ENCODE measurements at places on chromosomes 16 and 17. TPM values are rescaled to one million over a fixed set of nuclear protein-coding genes. Genes with fewer than 3 reads are reported as not detected.
A peak's percentile ranks its signal among the peaks of the same experiment; 100 is the strongest.

- peaks cover 4% of the 10 kb centered on the region for H3K27me3 ChIP-seq
- H3K27ac ChIP-seq: no peak overlapping the region
- H3K4me3 ChIP-seq: no peak overlapping the region
Measured at GRCh38 chr17:14688134-14688533, 387.3 kb downstream of the HS3ST3B1 start.

DNA sequence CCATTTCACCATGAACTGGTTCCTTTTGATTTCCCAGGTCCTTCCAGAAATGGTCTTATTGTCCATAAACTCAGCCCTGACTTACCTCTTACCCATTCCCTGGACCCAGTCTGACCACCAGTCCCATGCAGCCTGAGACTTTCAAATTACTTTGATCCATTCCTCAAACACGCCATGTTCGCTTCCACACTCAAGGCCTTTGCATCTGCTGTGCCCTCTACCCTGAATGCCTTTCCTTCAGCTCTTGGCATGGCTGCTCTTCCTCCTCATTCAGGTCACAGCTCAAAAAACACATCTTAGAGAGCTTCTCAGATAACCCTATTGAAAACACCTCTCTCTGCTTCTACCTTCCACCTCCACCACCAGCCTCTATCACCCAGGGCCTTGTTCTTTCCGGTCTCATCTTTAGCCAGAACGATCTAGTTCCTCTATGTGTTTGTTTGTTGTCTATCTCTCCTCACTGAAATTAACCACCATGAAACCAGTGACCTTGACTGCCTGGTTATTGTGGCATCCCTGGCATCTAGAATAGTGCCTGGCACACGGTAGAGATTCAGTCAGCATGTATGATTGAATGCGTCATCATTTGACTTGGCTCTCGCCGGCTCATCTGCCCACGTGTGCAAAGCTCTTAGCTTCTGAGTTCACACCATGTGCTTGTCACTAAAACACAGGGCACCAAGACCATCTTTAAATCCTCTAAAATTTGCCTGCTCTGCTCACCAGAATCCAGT lies 12.8 kb downstream of the CRYM start:
- no peaks in the 10 kb centered on the region for H3K36me3 ChIP-seq
- DNase-seq: no peak
- H3K27me3 ChIP-seq: peaks cover 15% of the 10 kb centered on the region
- H3K4me1 ChIP-seq: peaks cover 34% of the 10 kb centered on the region
- no peak overlapping the region for H3K4me3 ChIP-seq
- H3K27ac ChIP-seq: no peak overlapping the region

DNA sequence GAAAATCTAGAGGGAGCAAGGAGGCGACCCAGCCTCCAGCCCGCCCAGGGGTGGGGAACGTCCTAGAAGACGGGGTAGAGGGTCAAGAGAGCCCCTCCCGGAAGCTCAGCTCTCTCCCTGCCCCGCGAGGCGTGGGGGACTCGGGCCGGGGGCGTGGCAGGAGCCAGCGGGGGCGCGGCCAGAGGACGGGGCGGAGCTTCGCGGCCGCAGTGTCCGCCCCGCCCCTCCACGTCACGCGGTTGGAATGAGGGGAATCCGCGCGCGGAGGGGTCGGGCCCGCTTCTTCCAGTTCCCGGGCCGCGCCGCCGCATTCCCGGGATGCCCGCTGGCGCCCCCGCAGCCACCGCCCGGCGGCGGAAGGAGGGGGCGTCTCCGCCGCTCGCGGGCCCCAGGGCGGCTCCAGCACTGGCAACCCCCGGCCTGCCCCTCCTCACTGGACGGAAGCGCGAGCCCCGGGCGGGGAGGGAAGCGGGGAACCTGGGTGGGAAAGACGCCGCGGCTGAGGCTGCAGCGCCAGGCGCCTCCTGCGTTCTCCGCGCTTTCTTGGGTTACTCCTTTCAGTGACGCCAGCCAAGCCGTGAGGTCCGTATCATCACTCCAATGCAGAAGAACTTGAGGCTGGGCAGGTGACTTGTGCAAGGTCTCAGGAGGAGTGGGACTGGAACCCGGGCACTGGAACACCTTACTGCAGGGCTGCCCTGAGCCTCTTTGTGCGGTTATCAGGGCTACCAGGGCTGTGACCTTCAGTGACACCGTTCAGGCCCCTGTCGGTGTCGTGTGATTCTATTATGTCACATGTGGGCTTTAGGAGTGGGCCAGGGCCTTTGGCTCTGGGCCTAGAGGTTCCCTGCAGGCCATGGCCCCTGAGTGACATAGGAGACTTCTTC lies 4.3 kb downstream of the MYO1C start:
- H3K4me3 ChIP-seq: peak overlapping the region; percentile 84
- peak overlapping the region; percentile 90 for H3K27ac ChIP-seq
- peak; percentile 75 for DNase-seq
- no peaks in the 10 kb centered on the region for H3K27me3 ChIP-seq
- H3K36me3 ChIP-seq: peaks cover 5% of the 10 kb centered on the region
- H3K4me1 ChIP-seq: peaks cover 42% of the 10 kb centered on the region

- H3K36me3 ChIP-seq: no peaks in the 10 kb centered on the region
- peaks cover 2% of the 10 kb centered on the region for H3K27me3 ChIP-seq
- peak overlapping the region; percentile 53 for H3K27ac ChIP-seq
- DNase-seq: peak; percentile 15
- H3K4me3 ChIP-seq: no peak overlapping the region
Measured at GRCh38 chr16:83402967-83403366, 404.8 kb upstream of the HSBP1 start.

DNA sequence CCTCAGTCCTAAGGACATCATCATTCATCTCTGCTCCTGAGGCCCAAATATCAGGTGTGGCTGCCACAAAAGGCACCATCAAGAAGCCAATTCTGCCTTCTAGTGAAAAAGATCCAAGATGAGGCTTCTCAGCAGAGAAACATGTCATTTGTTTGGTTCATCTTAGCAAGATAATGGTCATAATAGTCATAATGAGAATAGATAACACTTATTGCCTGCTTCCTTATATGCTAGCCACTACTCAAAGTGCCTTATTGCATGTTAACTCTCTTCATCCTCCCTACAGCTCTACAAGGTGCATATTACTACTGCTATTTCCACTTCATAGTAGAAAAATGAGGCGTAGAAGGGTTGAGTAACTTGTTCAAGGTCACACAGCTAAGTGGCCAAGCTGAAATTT lies 45.0 kb upstream of the MRPS23 start:
- H3K4me3 ChIP-seq: no peak overlapping the region
- H3K27me3 ChIP-seq: peaks cover 6% of the 10 kb centered on the region
- H3K27ac ChIP-seq: peak overlapping the region; percentile 99

DNA sequence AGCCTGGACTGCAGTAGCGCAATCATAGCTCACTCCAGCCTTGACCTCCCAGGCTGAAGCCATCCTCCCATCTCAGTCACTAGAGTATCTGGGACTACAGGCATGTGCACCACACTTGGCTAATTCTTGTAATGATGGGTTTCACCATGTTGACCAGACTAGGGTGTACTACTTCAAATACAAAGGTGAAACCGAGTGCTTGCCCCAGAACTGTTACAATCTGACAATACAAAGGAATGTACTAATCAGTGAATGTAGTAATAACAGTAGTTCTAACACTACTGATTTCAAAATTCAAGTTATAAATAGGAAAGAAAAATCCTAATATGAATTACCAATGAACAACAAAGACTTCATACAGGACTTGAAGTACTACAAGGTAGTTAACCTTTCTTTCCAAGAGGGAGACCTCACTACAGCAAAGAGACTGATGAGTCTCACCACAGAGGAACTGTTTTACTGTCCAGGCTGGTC lies 24.4 kb downstream of the CRK start:
- peaks cover 35% of the 10 kb centered on the region for H3K36me3 ChIP-seq
- peaks cover 26% of the 10 kb centered on the region for H3K4me1 ChIP-seq
- H3K27ac ChIP-seq: peak overlapping the region; percentile 40
- H3K27me3 ChIP-seq: peaks cover 2% of the 10 kb centered on the region
- no peak overlapping the region for H3K4me3 ChIP-seq

The C16orf89 gene
- total RNA-seq: not detected

The SDR42E2 gene
- total RNA-seq: not detected

- peak overlapping the region; percentile 62 for H3K4me3 ChIP-seq
- peak; percentile 65 for DNase-seq
- H3K4me1 ChIP-seq: peaks cover 62% of the 10 kb centered on the region
- peaks cover 35% of the 10 kb centered on the region for H3K36me3 ChIP-seq
- peak overlapping the region; percentile 95 for H3K27ac ChIP-seq
Measured at GRCh38 chr17:13735444-13735843, 133.7 kb upstream of the HS3ST3A1 start.

The MYH11 gene
- not detected for total RNA-seq

GRCh38 chr17:77321649-77322513 lies 181.1 kb downstream of the SEC14L1 start:
- peaks cover 18% of the 10 kb centered on the region for H3K36me3 ChIP-seq
- H3K27ac ChIP-seq: peak overlapping the region; percentile 100
- H3K4me1 ChIP-seq: peaks cover 69% of the 10 kb centered on the region
- peaks cover 12% of the 10 kb centered on the region for H3K27me3 ChIP-seq

The EARS2 gene
- 24.0 TPM for total RNA-seq

GRCh38 chr16:167122-167690 lies 1.4 kb downstream of the HBM start:
- H3K27ac ChIP-seq: no peak overlapping the region
- H3K36me3 ChIP-seq: no peaks in the 10 kb centered on the region
- no peak for DNase-seq
- peaks cover 28% of the 10 kb centered on the region for H3K27me3 ChIP-seq
- H3K4me1 ChIP-seq: peaks cover 5% of the 10 kb centered on the region

The GDPD1 gene
- 1.6 TPM for total RNA-seq

- peak; percentile 71 for DNase-seq
- peaks cover 16% of the 10 kb centered on the region for H3K4me1 ChIP-seq
- H3K4me3 ChIP-seq: no peak overlapping the region
- H3K36me3 ChIP-seq: no peaks in the 10 kb centered on the region
Measured at GRCh38 chr16:71426069-71426879, 15.6 kb downstream of the TLE7 start.

GRCh38 chr16:74735554-74735953 lies 34.9 kb upstream of the MLKL start:
- H3K36me3 ChIP-seq: no peaks in the 10 kb centered on the region
- peaks cover 23% of the 10 kb centered on the region for H3K4me1 ChIP-seq
- no peak overlapping the region for H3K27ac ChIP-seq
- H3K4me3 ChIP-seq: no peak overlapping the region
- H3K27me3 ChIP-seq: peaks cover 16% of the 10 kb centered on the region

DNA sequence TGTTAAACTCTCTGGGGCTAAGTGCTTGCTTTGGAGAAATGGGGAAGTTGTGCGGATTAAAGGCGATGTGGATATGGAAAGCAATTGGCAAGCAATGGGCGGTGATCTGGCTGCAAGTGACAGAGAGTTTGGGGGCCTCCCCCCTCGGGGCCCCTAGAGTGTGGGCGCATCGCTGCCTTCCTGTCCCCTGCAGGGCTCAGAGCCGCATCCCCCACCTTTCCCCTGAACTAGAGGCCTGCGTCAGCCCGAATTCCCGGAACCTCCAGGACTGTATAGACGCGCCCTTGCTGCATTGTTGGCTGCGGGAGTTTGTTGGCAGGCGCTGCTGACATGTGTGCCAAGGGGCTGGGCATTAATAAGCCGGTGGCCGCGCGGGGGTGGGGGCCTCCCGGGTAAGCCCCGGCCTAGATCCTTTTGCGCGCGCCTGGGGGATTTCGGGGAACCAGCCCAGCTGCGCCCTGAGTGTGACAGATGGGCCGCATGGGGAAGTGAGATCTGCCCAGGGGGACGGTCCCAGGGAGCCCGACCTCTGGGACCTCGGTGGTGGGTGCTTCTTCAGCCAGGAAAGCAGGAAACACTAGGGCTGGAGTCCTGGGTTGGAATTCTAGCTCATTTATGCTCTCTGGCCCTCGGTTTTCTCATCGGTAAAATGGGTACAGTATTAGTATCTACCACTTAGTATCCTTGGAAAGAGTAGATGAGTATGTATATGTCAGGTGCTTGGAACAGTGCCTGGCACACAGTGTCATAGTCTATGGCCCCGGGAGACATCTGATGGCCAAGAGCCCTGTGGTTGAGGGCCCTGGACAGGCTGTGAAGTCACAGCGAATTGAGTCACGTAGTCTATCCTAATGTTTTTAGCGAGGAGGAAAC lies 1.0 kb downstream of the EEF2K start:
- peak overlapping the region; percentile 96 for H3K4me3 ChIP-seq
- DNase-seq: peak; percentile 41
- no peaks in the 10 kb centered on the region for H3K27me3 ChIP-seq
- H3K36me3 ChIP-seq: peaks cover 18% of the 10 kb centered on the region
- H3K27ac ChIP-seq: peak overlapping the region; percentile 79

The HOXB5 gene
- not detected for total RNA-seq

DNA sequence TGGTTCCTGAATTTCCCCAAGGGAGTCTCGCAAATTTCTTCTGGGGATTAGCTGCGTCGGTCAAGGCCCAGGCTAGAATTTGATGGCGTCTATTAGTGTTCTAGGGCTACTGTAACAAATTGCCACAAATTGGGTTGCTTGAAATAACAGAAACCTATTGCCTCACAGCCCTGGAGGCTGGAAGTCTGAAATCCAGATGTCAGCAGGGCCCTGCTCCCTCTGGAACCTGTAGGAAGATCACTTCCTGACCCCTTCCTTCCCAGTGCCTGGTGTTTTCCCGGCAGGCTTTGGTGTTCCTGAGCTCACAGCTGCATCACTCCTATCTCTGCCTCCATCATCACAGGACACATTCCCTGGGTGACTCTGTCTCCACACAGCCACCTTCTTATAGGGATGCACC lies 24.4 kb downstream of the DHRS7C start:
- no peak overlapping the region for H3K4me3 ChIP-seq
- H3K27ac ChIP-seq: no peak overlapping the region
- no peaks in the 10 kb centered on the region for H3K4me1 ChIP-seq
- no peak for DNase-seq

GRCh38 chr16:84005391-84005790 lies 37.2 kb downstream of the SLC38A8 start:
- H3K27me3 ChIP-seq: peaks cover 41% of the 10 kb centered on the region
- H3K27ac ChIP-seq: no peak overlapping the region
- no peak for DNase-seq
- no peaks in the 10 kb centered on the region for H3K4me1 ChIP-seq
- no peaks in the 10 kb centered on the region for H3K36me3 ChIP-seq

- no peak overlapping the region for H3K27ac ChIP-seq
- H3K4me3 ChIP-seq: no peak overlapping the region
Measured at GRCh38 chr17:47162013-47162622, 27.0 kb downstream of the CDC27 start.

DNA sequence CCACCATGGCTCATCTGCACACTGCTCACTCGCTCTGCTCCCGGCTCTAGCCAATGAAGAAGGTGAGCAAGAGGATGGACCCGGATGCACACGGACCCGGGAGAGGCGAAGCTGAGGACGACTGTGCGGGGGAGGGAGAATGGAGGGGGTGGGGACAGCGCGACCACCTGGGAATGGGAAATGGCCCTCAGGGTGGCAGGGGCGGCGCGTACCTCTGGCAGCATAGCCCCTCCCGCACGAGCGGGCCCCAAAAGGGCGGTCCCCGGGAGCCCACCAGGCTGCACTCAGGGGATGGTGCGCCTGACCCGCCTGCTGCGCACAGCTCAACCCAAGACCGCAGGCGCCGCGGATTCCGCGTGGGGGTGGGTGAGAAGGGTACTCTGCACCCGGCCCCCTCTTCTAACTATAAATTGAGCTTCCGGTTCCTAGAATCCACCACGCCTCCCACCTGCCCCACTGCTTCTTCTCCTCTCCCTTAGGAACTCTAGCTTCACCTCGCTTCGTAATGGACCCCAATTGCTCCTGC lies 6.1 kb downstream of the MT1H start:
- H3K27me3 ChIP-seq: peaks cover 43% of the 10 kb centered on the region
- peaks cover 4% of the 10 kb centered on the region for H3K4me1 ChIP-seq
- H3K27ac ChIP-seq: no peak overlapping the region
- DNase-seq: no peak

GRCh38 chr16:51500306-51500705 lies 349.2 kb upstream of the SALL1 start:
- H3K27ac ChIP-seq: no peak overlapping the region

The SCIMP gene
- total RNA-seq: not detected

The C17orf50 gene
- total RNA-seq: not detected

The ECI1 gene
- total RNA-seq: 47.8 TPM

The ZNF423 gene
- total RNA-seq: not detected

The KRTAP4-5 gene
- not detected for total RNA-seq

The LAT gene
- total RNA-seq: 2.1 TPM

The NPW gene
- total RNA-seq: 0.89 TPM
